NB4 (cell line): ENCODE measurements at places on chromosomes 12 and 14.
A peak's percentile ranks its signal among the peaks of the same experiment; 100 is the strongest.

DNA sequence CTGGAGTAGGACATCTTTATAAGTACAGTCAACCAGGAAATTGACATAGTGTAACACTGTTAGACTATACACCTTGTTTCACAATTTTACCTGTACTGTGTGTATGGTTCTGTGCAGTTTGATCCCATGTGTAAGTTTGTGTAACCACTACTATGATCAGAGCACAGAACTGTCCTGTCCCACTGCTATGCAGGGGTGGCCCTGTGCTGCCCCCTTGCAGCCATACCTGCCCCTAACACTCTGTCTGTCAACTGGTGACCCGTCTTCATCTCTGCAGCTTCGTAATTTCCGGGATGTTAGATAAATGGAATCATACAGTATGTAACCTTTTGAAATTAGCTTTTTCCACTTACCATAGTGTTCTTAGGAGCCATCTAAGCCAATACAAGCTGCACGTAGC is 58.7 kb upstream of the RD3L start:
- DNase-seq, result peak; percentile 32

GRCh38 chr12:57672801-57673200 is 21.1 kb upstream of the OS9 start:
- no peak for DNase-seq

- no peak for DNase-seq
These were observed 8.8 kb downstream of the OLR1 start for GRCh38 chr12:10163084-10163483.

DNA sequence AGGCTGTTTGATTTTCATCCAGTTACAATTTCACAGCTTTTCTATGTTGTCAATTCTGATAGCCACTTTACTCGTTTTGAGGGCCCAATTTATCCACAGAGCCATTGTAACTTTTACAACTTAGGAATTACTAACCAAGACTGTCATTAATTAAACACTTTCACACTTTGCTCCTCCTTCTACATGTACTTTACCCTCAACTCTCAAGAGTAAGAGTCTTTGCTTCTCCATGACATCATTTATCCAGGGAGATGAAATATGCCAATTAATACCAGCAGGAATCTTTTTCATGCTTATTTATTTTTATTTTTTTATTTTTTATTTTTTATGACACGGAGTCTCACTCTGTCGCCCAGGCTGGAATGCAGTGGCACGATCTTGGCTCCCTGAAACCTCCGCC is 13.5 kb downstream of the SLIRP start:
- DNase-seq, result no peak

GRCh38 chr12:4855121-4855924 is 54.4 kb upstream of the KCNA1 start:
- peak; percentile 74 for DNase-seq

DNA sequence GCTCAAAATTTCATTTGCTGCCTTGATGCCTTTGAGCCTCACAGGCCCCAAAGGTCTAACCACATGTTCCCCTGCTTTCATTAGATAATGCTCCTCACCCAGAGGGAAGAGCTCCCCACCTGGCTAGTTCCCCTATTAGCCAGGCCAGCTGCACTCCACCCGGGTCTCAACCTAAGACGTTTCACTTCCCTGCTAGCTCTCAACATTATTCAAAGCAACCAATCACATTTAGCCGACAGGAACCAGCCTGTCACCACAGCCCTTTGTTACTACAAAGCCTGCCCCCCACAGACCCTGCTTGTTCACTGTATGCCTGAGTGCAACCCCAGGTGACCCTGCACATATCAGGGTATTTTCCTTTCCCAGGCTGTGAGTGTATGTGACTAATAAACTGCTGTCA is 78.6 kb downstream of the SLC15A5 start:
- peak; percentile 29 for DNase-seq

GRCh38 chr14:88895116-88895515 is 70.7 kb downstream of the TTC8 start:
- no peak for DNase-seq

DNA sequence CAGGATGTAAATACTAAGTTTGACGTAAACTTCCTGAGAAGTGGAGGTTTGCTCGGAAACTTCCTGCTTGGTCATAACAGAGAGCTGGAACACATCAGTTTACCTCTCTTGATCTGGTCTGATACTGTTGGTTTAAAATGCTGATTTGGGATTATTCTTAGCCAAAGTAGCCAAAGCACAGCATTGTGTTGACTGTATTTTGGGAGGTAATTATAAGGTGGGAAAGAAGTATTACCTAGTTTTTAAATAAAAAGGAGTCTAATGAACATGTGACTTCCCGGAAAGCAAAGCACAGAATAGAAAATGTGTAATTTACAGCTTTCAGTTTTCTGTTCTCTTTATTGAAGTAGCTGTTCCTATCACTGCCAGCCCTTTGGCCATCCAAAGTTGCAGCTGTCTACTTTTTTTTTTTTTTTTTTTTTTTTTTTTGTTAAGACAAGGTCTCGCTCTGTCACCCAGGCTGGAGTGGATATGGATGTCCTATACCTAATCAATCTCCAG is 52.2 kb upstream of the SRP54 start:
- no peak for DNase-seq

DNA sequence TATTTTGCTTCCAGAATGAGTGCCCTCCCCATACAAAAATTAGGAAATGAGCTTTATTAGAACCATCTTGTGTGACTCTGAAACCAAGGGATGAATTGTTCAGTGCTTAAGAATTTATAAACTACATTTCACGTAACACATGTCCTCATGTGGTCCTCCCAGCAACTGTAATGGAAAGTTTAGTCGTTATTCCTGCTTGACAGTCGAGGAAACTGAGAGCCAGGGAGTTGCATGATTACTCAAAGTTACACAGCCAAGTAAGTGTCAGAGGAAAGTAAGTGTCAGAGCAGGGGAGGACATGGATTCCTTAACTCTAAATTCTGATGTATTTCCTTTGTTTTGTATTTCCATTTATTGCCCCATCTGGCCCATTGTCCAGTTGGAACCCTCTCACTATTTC is 453.9 kb downstream of the FUT8 start:
- DNase-seq, result no peak

DNA sequence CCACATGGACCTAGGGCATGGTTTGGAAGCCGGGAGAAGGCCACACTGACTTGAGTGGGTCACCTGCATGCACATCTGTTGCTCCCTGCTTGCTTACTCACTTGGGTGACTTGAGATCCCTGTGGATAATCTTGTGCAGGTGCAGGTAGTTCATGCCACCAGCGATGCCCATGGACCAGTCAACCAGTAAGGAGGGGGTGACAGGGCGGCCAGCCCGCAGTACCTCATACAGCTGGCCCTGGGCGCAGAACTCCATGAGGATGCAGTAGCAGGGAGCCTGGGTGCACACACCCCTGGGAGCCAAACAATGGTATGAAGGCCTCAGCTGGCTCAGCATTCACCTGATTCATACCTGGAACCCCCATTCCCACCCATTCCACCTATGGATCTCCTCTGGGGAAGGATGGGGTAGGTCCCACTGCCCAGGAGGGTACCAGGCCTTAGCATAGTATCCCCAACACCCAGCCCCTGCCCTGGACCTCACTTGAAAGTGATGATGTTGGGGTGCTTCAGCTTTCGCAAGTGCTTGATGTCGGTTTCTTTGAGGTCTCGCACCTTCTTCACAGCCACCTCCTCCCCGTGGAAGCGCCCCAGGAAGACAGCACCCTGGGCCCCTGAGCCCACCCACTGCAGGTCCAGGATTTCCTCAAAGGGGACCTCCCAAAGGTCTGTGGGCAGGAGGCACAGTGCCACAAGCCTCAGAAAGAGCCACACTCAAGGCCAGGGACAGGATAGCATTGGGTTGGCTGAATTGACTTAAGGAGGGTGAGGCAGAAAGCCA is 13.1 kb downstream of the MAP3K12 start:
- DNase-seq, result no peak

DNA sequence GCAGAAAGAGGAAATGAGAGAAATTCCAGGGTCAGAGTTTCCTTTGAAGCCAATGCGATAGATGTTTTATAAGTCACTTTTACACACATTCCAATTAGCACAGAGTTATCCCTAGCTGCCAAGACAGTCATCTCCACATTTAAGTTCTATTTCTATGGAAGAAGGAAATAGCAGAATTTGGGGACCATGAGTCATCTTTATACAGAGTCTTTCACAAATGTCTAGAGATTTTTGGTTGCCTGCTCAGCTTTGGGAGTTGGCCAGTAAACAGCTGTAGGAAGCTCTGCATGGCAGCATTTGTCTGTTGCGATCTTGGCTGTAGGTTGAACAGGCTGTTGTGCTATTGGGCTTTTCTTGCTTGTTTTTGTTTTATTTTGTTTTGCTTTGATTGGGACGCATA is 884.3 kb downstream of the GALC start:
- no peak for DNase-seq

GRCh38 chr12:94157981-94158411 is 9.6 kb downstream of the PLXNC1 start:
- DNase-seq, result peak; percentile 77

DNA sequence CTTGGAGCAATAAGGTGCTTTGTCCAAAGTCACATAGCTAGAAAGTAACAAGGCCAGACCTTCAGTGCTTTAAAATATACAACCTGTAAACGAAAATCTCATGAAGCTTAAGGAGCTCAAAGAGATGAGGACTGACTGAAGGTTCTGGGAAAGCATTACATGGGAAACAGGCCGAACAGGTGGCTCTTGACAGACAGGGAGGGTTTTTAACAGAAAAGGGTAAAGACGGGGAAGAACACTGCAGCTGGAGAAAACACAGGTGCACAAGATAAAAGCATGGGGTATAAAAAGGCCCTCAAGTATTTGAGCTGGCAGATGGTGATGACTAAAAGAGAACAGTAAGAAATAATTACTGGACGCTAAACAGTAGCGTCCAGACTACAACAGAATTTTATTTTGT is 257.2 kb downstream of the NELL2 start:
- no peak for DNase-seq

GRCh38 chr12:30120522-30120921 is 336.8 kb upstream of the TMTC1 start:
- DNase-seq, result no peak

DNA sequence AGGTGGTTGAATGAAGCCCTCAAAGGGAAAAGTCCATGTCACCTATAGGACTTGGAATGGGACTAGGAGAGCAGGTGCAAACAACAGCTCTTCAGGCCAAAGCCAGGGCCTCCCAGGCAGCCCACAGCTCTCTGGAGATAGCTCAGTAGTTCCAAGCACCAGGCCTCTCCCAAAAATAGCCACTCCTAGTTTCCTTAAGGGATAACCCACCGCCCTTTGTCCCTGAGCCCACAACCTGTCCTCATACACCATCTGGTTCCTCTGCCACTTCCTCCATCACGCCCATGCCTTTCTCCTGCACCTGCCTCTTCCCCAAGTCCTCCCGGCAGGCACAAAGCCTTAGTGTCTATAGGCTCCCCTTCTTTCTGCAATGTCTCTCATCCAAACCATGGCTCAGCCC is 2.1 kb downstream of the RAB15 start:
- no peak for DNase-seq

GRCh38 chr12:116591855-116592637 is 32.9 kb downstream of the MAP1LC3B2 start:
- peak; percentile 47 for DNase-seq

DNA sequence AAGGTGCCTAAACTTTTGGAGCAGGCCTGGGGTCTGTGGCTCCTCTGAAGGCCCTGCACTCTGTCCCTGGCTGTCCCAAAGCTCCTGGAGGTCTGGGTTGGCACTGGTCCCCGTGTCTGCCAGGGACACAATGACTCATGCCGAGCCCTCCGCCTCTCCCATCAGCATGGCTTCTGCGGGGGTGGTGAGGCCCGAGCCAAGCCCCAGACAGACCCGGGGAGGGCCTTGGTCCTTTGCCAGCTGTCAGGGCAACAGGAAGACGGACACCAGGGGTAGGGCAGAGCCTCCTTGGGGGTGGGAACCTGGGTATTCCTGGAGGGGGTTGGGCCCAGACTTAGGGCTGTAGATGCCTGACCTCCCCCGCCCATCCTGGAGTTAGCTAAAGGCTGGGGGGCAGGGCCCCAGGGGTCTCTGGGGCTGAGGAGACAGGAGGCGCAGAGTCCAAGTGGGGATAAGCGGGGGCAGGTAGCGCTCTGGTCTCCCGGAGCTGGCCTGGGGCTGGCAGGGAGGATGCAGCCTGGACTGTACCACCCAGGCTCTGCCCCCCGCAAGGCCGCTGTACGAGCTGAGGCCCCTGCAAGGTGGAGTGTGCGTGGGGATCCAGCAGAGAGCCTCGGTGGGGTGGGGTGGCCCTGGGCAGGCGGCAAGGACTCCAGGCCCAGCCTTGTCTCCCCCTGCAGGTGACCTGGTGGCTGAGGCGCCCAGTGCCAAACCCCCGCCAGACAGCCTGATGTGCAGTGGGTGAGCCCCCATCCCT is 16.4 kb upstream of the PUS1 start:
- peak; percentile 54 for DNase-seq

- DNase-seq, result no peak
These were observed 293.3 kb upstream of the TMPO start for GRCh38 chr12:98222135-98222534.

GRCh38 chr14:105408592-105408991 is 10.3 kb downstream of the TEX22 start:
- DNase-seq, result no peak

DNA sequence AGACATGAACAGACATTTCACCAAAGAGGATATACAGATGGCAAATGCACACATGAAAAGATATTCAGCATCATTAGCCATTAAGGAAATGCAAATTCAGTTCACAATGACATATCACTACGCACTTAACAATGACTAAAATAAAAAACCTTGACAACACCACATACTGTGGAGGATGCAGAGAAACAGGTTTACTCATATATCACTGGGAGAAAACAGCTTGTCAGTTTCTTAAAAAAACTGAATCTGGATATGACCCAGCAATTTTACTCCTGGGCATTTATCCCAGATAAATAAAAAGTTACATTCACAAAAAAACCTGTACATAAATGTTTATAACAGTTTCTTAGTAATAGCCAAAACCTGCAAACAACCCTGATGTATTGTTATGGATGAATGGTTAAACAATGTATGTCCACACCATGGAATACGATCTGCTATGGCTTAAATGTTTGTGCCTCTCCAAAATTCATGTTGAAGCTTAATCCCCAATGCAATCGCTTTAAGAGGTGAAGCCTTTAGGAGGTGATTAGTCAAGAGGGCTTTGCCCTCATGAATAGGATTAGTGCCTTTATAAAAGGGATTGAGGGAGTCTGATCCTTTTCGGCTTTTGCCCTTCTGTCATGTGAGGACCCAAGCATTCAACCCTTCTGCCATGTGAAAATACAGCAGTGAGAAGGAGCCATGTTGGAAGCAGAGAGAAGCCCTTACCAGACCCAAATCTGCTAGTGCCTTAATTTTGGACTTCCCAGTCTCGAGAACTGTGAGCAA is 36.0 kb upstream of the PPP4R3A start:
- DNase-seq, result no peak

GRCh38 chr14:71452539-71452938 is 479.7 kb upstream of the RGS6 start:
- peak; percentile 2 for DNase-seq

DNA sequence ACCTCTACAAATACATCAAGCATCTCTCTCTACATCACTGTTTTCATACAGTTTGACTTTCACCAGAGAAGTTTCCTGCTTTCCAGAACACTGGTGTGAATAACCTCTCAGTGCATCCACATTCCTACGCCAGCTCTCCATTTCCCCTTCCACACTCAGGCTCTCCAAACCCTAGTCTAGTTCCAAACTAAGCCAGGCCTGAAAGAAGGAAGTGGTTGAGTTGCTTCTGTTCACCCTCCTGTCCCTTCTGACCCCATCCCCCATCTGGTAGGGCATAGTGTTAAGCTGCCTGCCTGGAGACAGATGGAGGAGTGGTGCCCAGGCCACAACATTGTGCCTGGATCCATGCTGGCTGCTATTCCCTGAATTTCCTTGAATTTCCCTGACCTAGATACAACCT is 132.4 kb downstream of the GPR65 start:
- DNase-seq, result no peak

- no peak for DNase-seq
These were observed 13.8 kb upstream of the BCL2L14 start for GRCh38 chr12:12056951-12057350.

GRCh38 chr12:1022032-1022970 is 31.3 kb downstream of the ERC1 start:
- DNase-seq, result no peak
